Hair follicle dermal papilla cell (primary cell): ENCODE measurements at places on chromosomes 7 and 10. TPM values are rescaled to one million over a fixed set of nuclear protein-coding genes. Genes with fewer than 3 reads are reported as not detected.

The CAV1 gene
- 656 and 917 TPM in 2 replicates for total RNA-seq

The ZNF239 gene
- 7.8 and 8.9 TPM in 2 replicates for total RNA-seq

The FAM25A gene
- not detected in 2 replicates for total RNA-seq

The ZP3 gene
- total RNA-seq, result 1.6 and 2.3 TPM in 2 replicates

The LRRD1 gene
- total RNA-seq, result 0.16 TPM in 1 of 2 replicates, not detected in the other

The CYCS gene
- total RNA-seq, result 20.9 and 21.9 TPM in 2 replicates
